ENCODE measurements at places on chromosomes 6 and 20. TPM values are rescaled to one million over a fixed set of nuclear protein-coding genes. Genes with fewer than 3 reads are reported as not detected.
A peak's percentile ranks its signal among the peaks of the same experiment; 100 is the strongest.

DNA sequence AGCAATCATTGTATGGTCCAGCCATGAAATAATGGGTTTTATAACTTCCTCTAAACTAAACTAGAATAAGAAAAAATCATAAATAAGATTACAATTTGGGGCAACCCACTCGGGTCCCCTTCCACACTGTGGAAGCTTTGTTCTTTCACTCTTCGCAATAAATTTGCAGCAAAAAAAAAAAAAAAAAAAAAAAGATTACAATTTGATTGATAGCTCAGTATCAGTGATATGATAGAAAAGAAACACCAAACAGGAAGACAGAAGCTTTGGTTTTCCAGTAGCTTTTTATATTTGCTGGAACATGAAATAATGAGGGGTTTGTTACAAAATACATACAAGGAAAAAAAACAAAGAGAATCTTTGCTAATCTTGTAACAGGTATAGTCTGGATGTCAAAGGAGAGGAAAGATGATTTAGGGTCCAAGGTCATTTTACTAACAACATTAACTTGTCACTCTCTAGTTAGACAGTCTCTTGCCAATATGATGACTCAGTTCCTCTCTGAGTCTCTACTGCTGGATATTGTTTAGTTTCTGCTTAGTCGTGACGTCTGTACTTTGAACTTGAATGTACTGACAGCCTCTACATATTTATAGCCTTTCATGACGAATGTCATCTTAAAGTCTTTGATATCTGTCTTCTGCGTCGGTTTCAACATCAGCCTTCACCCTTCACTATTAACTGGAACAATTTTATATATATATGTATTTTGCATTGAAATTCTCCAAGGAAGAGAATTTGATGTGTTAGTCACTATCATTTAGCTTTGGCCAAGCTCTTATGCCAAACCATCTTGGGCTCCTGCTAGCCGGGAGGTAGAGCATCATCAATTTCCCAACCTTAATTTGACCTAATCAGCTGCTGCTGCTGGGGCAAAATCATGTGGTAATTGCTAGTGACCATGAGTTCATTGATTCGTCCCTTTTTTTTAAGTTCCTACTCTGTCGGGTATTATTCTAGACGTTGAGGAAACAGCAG, 213.1 kb upstream of the STXBP5 start:
- H3K36me3 ChIP-seq: no peaks in the 10 kb centered on the region
- H3K4me3 ChIP-seq: no peak overlapping the region
- peak; percentile 6 for DNase-seq
- H3K27me3 ChIP-seq: no peaks in the 10 kb centered on the region
- H3K4me1 ChIP-seq: no peaks in the 10 kb centered on the region

DNA sequence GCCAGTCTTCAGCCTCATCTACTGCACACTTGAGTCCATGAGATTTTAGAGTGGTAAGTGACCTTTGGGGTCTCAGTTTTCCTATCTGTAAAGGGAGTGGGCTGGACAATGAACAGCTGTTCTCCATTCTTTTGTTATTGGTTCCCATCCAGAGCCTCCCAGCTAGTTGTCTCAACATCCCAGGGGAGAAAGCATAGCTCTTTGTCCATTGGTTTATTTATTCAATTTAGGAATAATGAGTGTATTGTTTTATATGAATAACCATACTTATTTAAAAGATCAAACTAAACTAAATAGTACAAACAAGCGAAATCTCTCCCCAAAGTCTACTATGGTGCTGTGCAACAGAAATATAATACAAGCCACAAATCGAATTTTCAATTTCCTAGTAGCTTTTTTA, 13.7 kb downstream of the PIGT start:
- peaks cover 23% of the 10 kb centered on the region for H3K36me3 ChIP-seq
- no peak for DNase-seq
- H3K27ac ChIP-seq: no peak overlapping the region
- H3K4me3 ChIP-seq: no peak overlapping the region
- H3K4me1 ChIP-seq: peaks cover 21% of the 10 kb centered on the region

DNA sequence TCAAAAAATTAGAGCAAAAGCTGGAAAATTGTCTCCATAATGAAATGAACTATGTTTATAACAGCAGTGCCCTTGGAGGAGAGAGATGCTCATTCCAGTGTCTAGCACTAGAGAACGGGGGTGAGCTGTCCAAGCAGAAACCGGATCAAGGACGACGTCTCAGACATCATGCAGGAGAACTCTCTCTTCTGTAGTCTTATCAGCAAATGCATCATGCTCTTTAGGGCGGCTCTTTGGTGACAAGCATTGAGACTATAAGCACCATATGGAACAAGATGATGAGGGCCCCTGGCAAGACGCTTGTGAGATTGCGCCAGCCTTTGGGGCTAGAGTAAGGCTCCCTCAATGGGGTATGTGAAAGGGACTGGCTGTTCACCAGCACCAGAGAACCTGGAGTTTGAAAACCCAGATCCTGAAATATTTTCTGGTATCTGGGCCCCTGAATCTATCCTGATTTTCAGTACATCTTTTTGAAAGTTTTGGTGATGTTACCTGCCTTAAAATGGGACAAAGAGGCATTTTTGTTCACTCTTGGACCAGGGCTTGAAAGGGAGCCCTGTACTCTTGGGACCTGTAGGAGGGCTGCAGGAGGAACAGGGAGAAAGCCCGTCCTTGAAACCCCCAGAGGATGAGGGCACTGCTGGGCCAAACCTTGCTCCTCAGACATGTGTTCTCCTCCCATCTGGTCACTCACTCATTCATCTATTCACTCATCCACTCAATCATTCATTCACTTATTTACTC, 127.6 kb downstream of the TTLL2 start:
- H3K27me3 ChIP-seq: no peaks in the 10 kb centered on the region
- H3K36me3 ChIP-seq: no peaks in the 10 kb centered on the region
- H3K4me1 ChIP-seq: peaks cover 7% of the 10 kb centered on the region
- DNase-seq: no peak

DNA sequence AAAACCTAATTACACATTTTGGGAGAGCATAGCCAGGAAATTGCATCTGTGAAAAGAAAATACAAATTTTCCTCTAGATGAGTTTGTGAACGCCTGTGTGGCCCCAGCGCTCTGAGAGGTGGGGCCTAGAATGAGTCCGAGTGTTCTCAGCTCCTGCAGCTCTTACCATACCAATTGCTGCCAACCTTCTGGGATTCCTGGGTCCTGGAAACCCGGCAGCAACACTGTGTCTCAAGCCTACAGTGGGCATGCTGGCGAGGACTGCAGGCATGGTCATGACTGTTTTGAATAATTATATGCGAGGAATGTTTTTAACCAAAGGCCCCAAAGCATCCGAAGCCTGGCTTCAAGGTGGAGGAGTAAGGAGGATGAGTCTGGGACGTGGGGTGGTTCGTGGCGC, 90.4 kb downstream of the SERAC1 start:
- no peak overlapping the region for H3K4me3 ChIP-seq
- peaks cover 78% of the 10 kb centered on the region for H3K36me3 ChIP-seq
- no peaks in the 10 kb centered on the region for H3K27me3 ChIP-seq
- H3K4me1 ChIP-seq: no peaks in the 10 kb centered on the region

- H3K4me3 ChIP-seq: no peak overlapping the region
- no peaks in the 10 kb centered on the region for H3K36me3 ChIP-seq
- peaks cover 18% of the 10 kb centered on the region for H3K4me1 ChIP-seq
- H3K27me3 ChIP-seq: peaks cover 95% of the 10 kb centered on the region
- H3K27ac ChIP-seq: no peak overlapping the region
- DNase-seq: no peak
Measured at GRCh38 chr20:62975251-62975760, 22.8 kb downstream of the SLC17A9 start.

Gene TRIM40
- not detected for total RNA-seq

Gene TDP2
- 18.7 TPM for total RNA-seq

Gene MAP3K4
- 21.6 TPM for total RNA-seq

Measured in stomach (tissue), 19 donors.